ENCODE measurements at places on chromosomes 4 and X.

- no peak for DNase-seq
Measured at GRCh38 chrX:121238093-121238492, 190.7 kb downstream of the GLUD2 start.

GRCh38 chrX:3252744-3253143 is 93.7 kb downstream of the MXRA5 start:
- peak; percentile 85 for DNase-seq

- DNase-seq, result no peak
Measured at GRCh38 chr4:8150152-8151090, 8.2 kb downstream of the ABLIM2 start.

DNA sequence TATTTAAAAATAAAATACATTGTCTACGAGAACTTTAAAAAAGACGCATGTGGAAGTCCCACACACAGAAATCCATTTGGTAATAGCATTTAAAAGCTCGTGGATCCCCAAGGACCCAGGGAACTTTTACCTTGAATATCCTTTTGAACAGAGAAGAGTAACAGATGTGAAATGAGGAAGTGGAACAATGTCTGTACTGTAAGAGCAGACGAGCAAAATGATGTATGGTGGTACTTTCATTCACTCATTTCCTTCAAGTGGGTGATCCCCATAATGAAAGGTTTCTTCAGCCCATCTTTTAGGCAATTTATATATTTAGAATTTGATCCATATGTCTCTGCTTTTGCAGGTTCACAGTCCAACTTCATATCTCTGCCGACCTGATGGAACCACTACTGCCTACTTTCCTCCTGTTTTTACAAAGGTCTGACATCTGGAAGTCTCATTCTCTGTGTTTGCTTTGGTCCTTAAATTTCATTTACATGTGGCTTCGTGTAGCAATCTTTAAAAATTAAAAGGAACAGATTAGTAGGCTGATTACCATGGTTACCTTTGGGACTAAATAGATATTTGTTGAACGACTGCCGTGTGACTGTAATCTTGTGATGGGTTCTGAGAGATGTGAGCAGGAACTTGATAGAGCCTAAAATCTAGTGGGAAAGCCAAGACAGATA is 188.4 kb downstream of the PALLD start:
- DNase-seq, result peak; percentile 6

GRCh38 chr4:27289704-27290103 is 429.1 kb downstream of the STIM2 start:
- DNase-seq, result no peak

- DNase-seq, result no peak
Measured at GRCh38 chrX:137852502-137852901, 286.6 kb downstream of the ZIC3 start.

DNA sequence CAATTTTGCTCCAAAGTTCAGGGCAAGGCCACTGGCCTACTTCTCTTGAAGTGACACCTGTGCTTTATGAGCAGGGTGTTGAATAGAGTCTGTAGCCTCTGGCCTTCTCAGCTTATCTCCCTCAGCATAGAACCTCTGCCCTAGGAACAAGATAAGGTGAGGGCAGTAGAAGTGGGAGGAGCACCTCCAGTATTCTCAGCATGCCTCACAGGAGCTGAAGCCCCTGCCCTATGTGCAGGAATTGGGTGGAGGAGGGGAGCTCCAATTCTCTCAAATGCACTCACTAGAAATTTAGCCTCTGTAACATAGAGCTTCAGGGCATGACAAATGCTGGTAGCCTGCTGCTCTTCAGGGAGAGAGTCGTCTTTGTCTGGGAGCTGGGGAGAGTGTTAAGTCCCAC is 479.3 kb downstream of the IL1RAPL1 start:
- no peak for DNase-seq

GRCh38 chr4:110197529-110198042 is 829 bp downstream of the ELOVL6 start:
- DNase-seq, result peak; percentile 27

All from inflammatory macrophage treated with lipopolysaccharide for 4 hours (primary cell).